ENCODE measurements at places on chromosomes 5 and 9.

GRCh38 chr5:9376363-9377117 lies 169.3 kb downstream of the SEMA5A start:
- DNase-seq = no peak

DNA sequence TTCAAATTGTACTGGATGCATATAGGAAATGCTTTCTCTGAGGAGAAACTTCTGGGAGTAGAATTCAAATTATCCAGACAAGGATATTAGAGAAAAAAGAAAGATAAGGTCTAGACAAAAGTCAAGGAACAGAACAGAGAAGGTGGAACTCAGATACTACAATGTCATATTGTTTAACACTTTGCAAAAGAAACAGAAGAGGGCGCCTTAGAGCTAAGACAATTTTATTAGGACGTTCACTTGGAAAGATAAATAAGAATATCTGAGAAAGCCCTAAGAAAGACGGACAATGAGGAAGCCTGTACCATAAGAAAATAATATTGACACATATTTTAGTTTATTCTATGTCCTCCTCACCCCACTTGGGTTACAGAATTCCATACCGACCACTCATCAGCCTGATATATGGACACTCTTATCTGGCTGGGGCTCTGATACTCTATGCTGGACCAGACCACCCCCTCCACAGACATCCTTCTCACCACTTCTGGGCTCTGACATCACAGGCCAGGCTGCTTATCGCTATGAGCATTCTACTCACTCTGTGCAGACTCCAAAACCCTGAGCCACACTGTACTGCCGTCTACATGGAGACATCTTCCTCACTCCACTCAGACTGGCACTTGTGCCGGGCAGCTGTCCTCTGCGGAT lies 9.1 kb upstream of the AK3 start:
- DNase-seq = no peak

- DNase-seq = no peak
These were observed 66.9 kb upstream of the BASP1 start for GRCh38 chr5:17150531-17150930.

- DNase-seq = no peak
These were observed 763 bp downstream of the FGD3 start for GRCh38 chr9:92948038-92948534.

GRCh38 chr9:8365029-8365428 lies 565.5 kb upstream of the DMAC1 start:
- DNase-seq = no peak

DNA sequence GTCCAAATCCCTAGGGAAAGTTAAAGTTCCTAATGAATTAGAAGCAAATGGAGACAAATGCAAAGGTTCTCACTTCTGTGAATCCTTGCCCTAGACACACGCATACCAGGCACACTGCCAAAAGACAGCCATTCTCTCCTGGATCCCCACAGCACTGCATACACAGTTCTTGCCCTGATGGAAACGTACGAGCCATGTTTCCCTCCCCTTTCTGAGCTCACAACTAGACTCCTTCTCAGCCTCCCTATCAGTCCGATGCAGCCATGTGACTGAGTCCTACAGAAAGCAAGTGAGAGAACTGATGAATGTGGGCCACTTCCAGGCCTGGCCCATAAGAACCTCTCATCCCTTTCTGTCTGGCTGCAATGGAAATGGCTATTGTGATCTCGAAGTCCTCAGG lies 92.0 kb downstream of the ZNF608 start:
- DNase-seq = no peak

DNA sequence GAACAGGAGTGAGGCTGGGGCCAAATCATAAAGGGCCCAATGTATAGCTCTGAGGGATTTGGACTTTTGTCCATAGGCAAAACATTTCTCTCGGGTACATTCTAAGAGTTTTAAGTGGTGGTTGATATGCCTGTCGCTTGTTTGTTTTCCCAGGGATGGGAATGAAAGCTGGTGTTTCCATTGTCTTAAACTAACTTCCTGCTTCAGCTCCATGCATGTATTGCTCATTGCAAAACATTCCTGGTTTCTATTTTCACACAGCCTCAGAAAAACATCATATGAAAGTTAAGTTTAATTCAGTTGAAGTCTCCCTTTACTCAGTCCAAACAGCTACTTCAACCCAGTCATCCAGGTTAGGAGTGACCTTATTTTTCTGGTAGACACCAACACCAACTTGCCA lies 235.0 kb downstream of the ACTL7B start:
- DNase-seq = no peak

DNA sequence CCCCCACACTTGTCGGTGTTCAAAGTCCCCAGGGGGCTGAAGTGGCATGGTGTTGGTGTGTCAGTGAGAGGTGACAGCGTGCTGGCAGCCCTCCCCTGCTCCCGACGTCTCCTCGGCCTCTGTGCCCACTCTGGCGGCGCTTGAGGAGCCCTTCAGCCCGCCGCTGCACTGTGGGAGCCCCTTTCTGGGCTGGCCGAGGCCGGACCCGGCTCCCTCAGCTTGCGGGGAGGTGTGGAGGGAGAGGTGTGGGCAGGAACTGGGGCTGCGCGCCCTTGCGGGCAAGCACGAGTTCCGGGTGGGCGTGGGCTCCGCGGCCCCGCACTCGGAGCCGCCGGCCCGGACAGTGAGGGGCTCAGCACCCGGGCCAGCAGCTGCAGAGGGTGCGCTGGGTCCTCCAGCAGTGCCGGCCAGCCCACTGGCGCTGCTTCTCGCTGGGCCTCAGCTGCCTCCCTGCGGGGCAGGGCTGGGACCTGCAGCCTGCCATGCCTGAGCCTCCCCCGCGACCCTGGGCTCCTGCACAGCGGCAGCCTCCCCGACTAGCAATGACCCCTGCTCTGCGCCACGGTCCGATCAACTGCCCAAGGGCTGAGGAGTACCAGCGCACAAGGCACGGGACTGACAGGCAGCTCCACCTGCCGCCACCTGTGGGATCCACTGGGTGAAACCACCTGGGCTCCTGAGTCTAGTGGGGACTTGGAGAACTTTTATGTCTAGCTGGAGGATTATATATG lies 224.1 kb upstream of the RIOK2 start:
- DNase-seq = no peak

DNA sequence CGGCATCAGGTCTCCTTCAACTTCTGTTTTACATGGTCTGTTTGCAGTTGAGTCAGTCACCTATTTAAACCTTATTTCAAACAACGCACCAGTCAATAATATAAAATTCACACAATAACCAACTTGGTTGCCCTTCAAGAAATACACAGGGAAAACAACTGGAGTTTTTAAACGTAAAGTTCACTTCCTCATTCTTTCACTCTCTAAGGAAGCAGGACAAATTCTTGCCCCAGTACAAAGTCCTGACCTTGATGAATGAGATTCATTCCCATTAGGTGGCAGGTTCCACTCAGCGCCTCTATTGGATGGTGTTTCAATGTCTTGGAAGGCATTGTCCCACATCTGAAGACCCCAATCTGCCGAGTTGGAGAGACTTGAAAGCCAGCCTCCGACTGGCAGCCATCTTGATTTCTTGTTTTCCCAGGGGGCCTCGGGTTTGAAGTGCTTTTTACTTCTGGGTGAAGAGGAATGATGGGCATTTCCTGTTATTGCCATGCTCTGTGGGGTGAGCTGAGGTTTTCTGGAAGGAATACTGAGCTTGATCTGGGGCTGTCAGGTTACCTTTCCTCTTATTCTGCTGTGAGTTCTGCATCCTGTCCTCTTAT lies 105.0 kb downstream of the ACER2 start:
- no peak for DNase-seq

DNA sequence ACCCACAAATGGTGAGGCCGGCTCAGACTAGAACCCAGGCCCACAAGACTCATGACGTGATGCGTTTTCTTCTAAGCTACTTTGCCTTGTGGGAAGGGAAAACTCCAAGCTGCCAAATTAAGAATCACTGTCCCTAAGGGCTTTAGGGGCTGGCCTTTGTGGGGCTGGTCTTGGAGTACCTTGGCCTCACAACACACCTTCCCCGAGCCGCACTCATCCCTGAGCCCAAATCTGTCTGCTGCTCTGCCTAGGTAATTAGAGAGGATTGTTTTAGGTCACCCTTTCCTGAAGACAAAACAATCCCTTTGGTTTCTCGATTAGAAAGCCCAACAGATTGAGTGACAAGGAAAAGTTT lies 137.3 kb downstream of the SEMA6A start:
- DNase-seq = no peak

- no peak for DNase-seq
These were observed 24.8 kb upstream of the LOX start for GRCh38 chr5:122102825-122103224.

DNA sequence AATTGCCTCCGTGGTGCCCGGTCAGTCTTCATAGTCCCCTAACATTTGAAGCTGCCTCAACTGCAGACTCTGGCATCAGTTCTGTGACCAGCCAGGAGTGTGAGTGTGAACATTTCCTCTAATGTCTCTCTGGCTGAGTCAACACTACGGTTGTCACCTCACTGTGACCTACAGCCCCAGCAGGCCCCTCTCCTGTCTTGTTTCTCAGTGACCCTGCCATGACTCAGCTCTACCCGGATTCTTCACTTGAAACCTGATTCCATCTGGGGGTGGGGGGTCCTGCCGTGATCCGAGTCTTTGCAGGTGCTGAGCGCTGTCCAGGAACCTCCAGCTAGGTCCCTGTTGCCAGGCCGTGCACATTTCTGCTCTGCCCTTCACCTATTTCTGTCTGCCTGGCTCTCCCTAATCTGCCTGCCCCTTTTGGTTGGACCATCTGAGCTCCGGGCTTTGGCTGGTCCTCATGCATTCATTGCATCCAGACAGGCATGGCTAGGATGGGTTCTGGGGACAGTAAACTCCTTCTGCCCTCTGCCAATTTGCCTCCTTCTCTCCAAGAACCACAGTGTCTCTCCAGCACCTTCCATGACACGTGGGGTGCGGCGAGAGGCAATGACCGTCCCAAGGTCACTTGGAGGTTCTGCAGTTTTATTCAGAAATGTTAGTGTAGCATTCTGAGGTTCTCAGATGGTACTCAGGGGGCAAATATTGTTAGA lies 24.2 kb downstream of the STC2 start:
- DNase-seq = peak; percentile 63

All from NK-92 treated with Interleukin-12 subunit alpha and Interleukin-12 subunit beta, amount 100 ng/mL, for 24 hours (cell line).